Panc1 (cell line): ENCODE measurements at places on chromosomes 13 and 19. TPM values are rescaled to one million over a fixed set of nuclear protein-coding genes. Genes with fewer than 3 reads are reported as not detected.

The HRC gene
- 0.13 TPM for total RNA-seq

The ADAMTSL5 gene
- total RNA-seq, result 20.6 TPM

The TGFBR3L gene
- 12.5 TPM for total RNA-seq

The OR10H1 gene
- not detected for total RNA-seq

The FGF21 gene
- total RNA-seq, result not detected
